ENCODE measurements at places on chromosomes 4 and X.

- no peak for DNase-seq
These were observed 43.3 kb downstream of the FGFBP1 start for GRCh38 chr4:15894921-15895916.

GRCh38 chrX:66193821-66194220, 29.8 kb downstream of the HEPH start:
- no peak for DNase-seq

DNA sequence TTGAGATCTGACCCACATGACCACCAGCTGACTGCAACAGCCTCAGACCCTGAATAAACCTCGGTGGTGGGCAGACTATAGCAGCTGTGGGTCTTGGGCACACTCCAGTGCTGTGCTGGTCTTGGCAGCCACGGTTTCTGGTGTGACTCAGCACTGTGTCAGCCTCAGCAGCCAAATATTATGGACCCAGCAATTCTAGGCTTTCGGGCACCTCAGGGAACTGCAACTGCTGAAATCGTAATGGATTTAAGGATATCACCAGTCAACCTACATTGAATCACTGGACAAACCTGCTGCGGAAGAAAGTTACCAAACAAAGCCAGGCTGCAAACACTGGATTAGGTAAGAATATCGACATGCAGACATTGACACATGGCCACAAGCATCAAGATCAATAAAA, 10.5 kb upstream of the UBE2NL start:
- DNase-seq: no peak

DNA sequence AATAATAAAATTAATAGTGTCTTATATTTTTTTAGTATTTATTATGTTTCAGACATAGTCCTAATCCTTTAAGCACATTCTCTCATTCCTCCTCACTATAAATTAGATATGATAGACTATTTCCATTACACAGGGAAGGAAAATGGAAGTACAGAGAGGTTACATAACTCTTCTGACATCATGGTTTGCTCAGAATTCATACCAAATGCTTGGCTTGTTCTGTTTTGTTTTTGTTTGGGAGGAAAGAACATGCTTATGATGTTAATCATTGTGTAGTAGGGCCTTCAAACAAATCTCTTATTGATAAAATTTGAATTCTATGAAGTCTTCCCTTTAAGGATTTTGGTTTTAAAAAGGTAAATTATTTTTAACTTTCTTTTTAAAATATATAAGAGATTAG, 59.5 kb downstream of the RXFP1 start:
- no peak for DNase-seq

DNA sequence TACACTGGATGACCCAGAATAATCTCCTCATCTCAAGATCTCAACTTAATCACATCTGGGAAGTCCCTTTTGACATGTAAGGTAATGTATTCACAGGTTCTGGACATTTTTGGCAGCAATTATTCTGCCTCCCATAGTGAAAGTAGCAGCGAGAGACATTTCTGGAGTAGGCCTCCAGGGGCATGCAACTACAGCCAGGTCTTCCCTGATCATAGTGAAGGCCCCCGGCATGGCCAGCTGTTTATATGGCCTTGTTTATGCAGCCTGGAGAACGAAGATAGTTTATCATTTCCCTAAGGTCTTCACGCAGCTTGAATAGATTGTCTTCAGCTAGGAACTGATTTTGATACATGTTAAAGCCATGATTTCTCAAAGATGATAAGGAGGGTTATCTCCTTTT, 139.9 kb downstream of the RNF150 start:
- no peak for DNase-seq

DNA sequence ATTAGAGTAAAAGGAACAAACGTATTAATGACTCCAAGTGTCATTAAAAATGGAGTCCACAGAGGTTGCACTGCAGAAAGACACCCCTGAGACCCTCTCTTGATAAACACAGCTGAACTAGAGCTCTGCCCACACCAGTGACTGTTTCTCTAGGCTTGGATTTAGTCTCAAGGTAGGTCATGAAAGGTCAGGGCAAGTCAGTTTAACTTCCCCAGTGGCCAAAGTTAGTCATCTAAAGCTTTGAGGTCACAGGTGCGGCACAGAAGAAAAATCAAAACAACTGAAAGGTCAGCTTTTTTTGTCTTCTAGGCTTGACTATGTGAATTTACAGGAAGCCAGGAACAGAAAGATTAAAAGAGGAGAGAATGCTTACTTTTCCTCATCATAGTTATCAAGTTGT, 749.6 kb downstream of the RAB28 start:
- DNase-seq: no peak

DNA sequence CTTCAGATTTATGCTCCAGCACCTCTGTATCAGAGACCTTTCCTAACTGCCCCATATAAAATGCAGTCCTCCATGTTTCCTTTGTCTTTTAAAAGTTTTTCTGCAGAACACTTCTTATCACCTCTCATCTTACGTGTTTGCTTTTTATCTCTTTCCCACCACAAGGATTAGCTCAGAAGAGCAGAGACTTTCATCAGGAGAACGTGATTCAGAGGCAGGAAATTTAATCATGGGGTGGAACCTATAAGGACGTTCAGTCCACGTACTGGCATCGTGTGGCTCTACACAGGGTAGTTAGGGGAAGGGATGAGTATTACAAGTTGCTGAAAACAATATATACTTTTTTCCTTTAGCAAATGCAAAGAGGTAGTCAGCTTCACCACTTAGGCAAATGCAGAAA, 98.7 kb downstream of the SORBS2 start:
- no peak for DNase-seq

DNA sequence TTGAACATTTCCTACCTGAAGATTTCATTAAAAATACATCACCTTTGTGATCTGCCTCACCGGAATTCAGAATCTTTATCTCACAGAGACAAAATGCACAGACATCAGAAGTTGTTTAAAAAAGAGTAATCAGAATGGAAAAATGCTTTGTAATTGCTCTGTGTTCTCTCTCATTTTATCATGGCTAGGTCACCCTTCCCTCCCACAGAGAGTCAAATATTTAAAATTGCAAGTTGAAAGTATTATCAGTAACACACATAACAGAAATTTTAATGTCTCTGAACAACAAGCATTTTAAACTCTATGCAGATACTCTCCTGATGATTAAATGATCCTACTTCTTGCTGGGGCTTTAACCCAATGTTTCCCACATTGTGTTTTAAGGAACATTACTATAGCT, 362.0 kb downstream of the CBLL2 start:
- no peak for DNase-seq

GRCh38 chr4:6443035-6444023, 29.1 kb downstream of the PPP2R2C start:
- DNase-seq: no peak

DNA sequence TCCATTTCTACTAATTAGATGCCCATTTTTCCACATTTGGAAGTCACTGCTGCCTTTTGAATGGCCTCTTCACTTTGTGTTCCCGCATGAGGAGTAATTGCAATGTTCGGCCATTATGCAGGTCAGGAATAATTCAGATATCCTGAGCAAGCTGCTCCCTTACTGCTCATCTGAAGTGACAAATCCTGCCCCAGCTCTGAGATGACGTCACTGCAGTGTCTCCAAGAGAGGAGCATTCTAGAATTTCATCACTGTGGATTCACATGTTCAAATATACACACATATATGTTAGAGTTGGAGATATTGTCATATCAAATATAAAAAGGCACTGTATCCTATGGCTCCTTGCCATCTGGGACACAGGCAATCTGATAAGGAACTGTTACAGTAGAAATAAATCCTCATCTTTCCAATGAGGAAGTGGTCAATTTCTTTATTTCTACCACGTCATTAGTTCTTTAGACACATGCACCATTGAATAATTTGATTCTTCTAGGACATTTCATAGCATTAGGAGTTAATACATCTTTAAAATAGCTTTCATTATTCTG, 706.9 kb upstream of the TENM3 start:
- no peak for DNase-seq

GRCh38 chrX:53290441-53291041, 9.2 kb upstream of the IQSEC2 start:
- no peak for DNase-seq

DNA sequence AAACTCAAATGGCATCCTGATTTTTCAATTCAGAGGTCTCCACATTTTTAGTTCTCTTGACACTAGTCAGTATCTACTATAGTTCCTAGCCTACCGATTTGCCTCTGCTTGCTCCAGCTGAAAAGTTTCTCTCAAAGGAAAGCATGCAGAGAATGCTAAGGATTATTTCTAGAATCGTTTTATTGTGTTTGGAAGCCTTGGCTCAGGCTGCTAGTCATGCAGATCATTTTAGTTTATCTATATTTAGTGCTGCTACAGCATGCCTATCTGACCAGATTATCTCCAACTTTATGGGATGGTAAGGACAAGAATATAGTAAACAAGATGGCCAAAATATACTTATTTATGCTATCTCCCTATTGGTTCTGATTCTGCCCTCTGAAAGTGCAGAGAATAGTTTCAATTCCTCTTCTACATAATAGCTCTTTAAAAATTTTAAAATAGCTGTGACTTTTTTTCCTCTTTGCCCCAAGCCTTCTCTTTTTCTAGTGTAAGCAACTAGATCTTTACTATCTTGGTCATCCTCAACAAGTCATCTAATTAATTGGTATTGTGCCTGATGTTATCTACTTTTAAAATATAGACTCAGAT, 15.7 kb upstream of the DRP2 start:
- DNase-seq: no peak

GRCh38 chr4:110878413-110878812, 255.5 kb upstream of the PITX2 start:
- no peak for DNase-seq

DNA sequence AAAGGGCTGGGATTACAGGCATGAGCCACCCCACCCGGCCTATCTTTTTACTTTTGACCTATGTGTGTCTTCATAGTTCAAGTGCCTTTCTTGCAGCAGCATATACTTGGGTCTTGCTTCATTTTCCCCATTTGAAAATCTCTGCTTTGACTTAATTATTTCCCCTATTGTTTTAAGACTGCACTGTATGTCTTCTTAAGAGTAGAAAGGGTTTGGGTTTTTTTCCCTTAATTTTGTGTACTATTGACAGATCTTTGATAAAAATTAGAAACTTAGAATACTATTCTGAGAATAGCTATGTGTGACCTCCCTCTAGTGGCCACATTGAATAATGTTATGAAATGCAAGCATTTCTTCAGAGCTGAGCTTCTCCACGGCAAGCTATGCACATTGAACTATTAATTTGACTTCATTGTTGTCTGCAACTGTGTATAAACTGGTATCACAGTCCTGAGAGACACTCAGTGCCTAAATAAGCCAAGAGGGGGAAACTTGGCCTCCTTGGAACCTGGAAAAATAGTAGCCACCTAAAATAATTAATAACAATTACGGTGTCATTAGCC, 8.7 kb upstream of the SLC25A4 start:
- no peak for DNase-seq

- no peak for DNase-seq
These were observed 8.2 kb downstream of the RTL3 start for GRCh38 chrX:78650906-78651437.

GRCh38 chr4:25938787-25939186, 24.8 kb downstream of the SMIM20 start:
- DNase-seq: no peak

GRCh38 chr4:78156520-78156919, 99.4 kb downstream of the FRAS1 start:
- no peak for DNase-seq

DNA sequence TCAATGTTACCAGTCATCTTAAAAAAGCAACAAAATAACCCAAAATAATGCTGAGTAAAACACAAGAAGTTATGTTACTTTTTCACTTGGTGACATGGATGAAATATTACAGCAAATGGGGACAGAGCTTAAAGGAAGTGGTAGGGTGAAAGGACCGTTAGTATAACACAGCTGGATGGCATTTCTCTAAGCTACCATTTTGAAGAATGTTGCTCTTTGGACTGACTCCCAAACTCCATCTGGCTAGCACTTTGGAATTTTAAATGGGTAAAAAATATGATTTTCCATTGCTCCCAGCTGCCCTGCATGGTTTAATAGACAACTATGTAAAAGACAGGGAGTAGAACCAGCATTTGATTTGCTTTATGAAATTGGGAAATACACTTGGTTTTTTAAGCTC, 27.6 kb downstream of the CLCN5 start:
- no peak for DNase-seq

DNA sequence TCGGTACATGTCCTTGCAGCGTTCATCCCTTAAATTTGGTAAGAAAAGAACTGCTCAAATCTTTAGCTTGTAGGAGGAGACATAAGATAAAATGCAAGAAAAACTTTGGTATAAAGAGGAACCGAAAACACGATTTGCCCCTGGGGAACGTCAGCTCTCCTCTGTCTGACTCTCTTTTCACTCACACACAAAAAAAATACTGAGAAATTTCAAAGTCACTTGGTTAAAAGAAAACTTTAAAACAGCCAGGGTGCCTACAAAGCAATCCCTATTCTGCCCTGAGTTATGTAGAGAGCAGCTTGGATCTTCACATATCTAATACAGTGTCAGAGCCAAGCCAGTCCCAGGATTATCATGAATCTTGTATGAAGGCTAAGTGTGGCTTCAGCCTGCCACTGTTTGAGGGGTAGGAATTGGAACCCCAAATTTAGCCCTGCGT, 248.5 kb upstream of the CXXC4 start:
- no peak for DNase-seq

DNA sequence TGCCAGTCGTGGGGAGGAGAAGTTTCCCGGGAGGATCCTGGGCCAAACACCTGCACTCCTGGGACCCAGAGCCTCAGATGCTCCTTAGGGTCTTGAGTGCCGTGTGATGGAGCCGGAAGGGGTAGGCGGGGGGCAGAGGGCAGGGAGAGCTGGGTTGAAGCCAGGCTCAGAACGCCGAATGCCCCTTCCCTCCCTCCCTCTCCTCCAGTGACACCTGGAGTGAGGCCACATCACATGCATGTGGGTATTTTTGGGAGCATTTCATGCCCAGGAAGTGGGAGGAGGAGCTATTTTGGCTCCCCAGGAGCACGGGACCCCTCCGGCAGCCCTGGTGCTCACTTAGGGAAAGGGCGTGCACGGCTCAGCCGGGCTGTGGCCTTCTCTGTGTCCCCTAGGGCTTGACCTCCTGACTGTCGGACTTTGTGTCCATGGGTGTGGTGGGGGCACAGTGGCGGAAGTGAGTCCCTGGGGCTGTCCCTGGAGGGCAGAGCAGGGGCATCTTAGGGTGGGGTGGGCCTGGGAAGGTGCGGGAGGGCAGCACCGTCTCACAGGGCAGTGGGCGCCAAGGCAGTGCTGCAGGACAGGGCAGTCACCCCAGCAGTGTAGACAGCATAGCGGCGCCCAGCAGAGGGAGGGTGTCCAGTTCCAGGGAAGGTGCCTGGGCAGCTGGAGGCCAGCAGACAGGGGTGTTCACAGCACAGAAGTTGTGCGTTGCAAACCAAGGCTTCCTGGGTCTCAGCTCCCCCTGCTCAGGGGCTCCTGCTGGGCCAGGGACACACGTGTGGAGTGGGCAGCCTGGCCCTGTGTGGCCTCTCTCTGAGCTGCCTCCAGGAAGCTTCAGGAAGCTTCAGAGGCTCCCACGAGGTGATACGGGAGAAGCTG, 4.9 kb upstream of the CPLX1 start:
- no peak for DNase-seq
